Activated CD8-positive, alpha-beta memory T cell treated with anti-CD3 and anti-CD28 coated beads for 1 hour (primary cell): ENCODE measurements at places on chromosomes 5 and 9.

- no peak for DNase-seq
Measured at GRCh38 chr9:95645579-95645978, 128.8 kb upstream of the PTCH1 start.

DNA sequence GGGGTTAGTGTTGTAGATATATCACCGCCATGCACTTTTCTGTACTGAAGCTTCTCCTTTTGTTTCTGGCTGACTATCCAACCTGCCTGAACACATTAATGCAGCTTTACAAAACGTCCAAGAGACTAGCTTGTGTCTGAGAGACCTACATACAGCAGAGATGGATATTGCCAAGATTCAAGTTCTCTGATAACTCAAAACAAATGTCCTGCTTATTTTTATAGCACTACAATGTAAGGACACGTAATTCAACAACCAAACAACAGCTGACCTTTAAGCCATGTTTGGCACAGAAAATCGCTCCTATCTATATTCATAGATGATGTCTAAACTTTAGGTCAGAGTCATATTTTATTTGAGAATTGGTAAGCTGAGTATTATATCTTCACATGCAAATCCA lies 76.2 kb upstream of the NTRK2 start:
- DNase-seq, result no peak

DNA sequence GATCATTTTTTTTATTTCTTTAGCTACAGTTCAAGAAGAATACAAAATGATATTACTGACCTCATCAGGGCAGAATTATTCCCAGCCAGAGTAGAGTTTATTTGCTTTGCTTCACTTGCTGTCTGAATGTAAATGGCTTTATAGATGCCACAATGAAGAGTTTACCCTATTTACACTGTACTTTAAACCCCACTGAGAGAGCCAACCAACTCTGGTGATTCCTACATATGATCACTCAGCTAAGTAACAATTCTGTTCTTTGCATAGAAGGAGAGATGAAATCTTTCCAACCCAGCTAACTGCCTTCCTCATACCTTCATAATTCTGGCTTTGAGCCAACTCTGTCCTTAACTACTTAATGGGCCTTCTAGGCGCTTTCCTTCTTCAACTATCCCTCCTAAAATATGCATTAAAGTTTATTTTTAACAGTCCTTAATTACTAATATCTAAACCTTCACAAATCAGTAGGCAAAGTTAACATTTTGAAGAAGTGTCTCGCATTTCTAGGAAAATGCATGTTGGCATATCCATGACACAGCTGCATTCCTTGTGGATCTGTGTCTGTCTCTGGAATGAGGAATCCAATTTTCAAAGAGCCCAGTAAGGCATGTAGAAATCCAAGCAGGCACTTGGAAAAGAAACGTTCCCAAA lies 284.8 kb upstream of the GRAMD2B start:
- DNase-seq, result no peak

GRCh38 chr5:1298723-1299510 lies 4.0 kb upstream of the TERT start:
- DNase-seq, result no peak

DNA sequence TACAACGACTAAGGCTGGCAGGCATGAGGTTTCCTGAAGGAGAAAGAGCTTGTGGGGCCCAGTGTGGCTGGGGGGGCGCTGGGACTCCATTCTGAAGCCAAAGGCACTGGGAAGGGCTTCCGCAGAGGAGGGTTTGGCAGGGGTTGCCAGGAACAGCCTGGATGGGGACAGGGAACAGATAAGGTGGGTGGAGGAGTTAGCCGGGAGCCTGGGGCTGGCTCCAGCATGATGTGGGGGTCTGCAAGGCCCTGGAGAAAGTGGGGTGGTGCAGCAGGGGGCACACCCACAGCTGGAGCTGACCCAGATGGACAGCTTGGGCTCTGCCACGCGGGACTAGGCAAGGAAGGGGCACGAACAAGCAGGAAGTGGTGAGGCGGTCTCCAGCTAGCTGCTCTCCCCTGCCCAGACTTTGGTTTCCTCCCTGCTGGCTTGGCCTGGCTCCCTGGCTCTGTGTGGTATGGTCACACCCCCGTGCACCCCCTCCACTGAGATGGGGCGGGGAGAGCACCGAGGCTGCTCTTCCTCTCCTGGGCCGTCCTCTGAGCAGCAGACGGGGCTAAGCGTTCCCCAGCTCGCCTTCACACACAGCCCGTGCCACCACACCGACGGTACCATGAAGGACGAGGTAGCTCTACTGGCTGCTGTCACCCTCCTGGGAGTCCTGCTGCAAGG lies at the start of gene LTC4S:
TSS of gene LTC4S (plus strand) at position 519 of the 672 bp plus-strand sequence. CDS start at position 614, 95 bp downstream.
- DNase-seq, result peak; percentile 41

GRCh38 chr5:132883261-132883834 lies 9.9 kb downstream of the LEAP2 start:
- no peak for DNase-seq

GRCh38 chr5:139897342-139897741 lies 101.7 kb downstream of the PSD2 start:
- DNase-seq, result no peak

DNA sequence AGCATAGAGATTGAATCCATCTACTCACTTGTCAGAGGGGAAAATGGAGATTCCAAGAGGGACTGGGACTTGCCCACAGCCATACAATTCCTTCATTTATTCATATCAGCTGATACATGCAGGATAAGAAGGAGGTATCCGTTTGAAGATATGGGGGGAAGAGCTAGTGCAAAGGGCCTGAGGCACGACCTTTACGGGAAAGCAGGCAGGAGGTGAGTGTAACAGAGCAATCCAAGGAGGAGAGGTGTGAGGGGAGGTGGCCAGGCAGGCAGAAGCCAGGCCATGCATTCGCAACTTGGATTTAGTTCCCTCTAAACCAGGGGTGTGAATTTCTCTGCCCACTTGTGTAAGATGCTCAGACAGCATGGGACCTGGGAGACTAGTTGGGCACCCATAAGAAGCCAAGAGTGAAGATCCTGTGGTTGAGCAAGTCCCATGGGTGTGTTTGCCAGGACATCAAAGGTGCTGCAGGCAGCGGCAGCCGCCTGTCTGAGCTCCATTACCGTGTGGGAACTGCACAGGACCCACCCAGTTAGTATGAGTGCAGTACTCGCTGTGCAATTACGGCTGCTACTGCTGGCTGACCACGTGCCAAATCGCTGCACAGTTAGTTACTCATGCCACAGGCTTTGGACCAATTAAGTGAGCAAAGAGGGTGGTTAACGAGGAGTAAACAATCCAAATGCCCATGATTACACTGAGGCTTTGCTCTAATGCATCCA lies 31.4 kb upstream of the FAT2 start:
- DNase-seq, result no peak
